ENCODE measurements at places on chromosomes 2 and 18.

- DNase-seq = peak; percentile 84
Observed at GRCh38 chr2:174341293-174341994, 6.7 kb downstream of the SP9 start.

GRCh38 chr2:145412155-145412554, 892.2 kb upstream of the ZEB2 start:
- no peak for DNase-seq

DNA sequence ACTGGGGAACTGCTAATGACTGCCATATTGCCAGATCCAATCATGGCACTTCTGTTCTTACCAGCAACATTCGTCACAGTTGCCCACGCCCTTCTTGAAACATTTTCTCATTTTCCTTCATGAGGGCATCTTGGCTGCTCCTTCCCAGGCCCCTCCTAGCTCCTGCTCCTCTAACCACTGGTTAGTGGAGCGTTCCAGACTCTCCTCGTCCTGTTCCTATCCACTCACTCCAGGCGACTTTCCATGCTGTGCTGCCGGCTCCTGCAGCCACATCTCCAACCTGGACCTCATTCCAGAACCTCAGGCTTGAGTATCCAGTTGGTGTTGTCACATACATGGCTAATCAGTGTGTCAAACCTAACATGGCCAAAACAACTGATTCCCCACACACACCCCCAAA, 1.3 kb upstream of the ADI1 start:
- no peak for DNase-seq

DNA sequence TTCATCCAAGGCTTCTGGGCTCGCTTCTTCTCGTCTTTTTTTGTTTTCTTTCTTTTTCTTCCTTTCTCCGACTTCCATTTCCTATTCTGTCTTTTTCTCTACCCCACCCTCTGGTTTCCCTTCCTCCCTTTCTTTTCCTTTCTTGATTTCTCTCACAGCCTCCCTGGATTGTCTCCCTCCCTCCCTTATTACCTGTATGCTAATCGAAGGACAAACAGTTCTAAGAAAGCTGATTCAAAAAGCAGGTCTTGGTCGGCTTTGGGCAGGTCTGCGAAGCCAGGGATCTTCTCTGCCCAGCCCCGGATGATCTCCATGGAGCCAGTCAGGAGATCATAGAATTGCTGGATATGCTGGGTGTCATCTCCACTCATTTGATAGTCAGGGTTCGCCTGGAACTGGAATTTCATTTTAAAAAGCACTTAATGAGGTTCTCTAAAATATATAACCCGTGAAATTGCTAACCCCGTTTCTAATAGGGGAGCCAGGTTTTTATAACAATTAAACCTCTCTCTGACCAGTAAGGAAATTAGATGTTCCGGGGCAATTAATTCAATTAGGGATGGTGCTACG, 5.9 kb downstream of the NR4A2 start:
- no peak for DNase-seq

GRCh38 chr2:19474128-19474527, 115.7 kb upstream of the OSR1 start:
- peak; percentile 45 for DNase-seq

DNA sequence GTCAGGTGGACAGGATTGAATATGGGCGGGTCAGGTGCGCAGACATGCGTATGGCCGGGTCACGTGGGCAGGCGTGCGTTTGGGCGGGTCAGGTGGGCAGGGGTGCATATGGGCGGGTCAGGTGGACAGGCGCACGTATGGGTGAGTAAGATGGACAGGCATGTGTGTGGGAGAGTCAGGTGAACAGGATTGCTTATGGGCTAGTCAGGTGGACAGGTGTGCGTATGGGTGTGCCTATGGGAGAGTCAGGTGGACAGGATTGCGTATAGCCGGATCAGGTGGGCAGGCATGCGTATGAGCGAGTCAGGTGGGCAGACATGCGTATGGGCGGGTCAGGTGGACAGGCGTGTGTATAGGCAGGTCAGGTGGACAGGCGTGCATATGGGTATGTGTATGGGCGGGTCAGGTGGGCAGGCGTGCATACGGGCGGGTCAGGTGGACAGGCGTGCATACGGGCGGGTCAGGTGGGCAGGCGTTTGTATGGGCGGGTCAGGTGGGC, 30.3 kb upstream of the KLF11 start:
- DNase-seq = no peak

GRCh38 chr2:169493360-169493759, 14.1 kb downstream of the BBS5 start:
- DNase-seq = no peak

- DNase-seq = no peak
Observed at GRCh38 chr2:179272406-179273192, 8.0 kb upstream of the SESTD1 start.

DNA sequence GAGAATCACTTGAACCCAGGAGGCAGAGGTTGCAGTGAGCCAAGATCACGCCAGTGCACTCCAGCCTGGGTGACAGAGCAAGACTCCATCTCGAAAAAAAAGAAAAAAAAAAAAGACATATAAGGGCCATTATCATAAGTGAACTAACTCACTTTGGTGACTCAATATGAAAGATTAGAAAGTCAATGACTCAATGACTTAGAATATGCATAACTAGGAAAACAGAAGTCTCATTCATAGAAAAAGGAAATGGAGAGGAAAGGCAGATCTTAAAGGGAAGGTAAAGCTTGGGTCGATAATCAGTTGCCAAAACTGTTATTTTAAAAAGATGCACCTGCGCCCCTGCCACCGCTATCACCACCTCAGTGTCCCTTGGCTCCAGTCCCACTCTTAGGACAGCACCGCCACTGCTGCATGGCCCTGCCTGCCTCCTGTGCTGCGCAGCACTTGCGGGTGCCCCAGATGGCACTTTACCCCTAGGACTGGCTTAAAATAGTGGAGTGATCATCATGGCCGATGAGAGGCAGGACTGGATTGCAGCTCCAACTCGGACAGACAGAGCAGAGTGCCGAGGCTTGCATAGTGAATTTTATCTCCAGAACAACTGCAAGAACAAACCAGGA, 54.7 kb downstream of the INO80D start:
- DNase-seq = no peak

- DNase-seq = no peak
Observed at GRCh38 chr2:70475266-70475665, 78.4 kb downstream of the TGFA start.

DNA sequence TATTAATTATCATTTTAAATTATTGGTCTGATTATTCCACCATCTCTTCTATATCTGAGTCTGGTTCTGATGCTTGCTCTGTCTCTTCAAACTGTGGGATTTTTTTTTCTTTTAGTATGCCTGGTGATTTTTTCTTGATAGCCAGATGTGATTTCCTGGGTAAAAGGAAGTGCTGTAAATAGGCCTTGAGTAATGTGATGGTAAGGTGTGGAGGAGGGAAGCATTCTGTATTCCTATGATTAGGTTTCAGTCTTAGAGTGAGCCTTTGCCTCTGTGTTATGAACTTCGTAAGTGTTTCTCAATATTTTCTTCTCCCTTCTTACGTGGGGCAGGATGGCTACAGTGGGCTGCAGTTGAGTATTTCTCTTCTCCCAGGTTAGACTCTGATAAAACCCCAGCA, 103.0 kb downstream of the EHBP1 start:
- DNase-seq = no peak

- no peak for DNase-seq
Observed at GRCh38 chr2:50722776-50723175, 309.2 kb downstream of the NRXN1 start.

DNA sequence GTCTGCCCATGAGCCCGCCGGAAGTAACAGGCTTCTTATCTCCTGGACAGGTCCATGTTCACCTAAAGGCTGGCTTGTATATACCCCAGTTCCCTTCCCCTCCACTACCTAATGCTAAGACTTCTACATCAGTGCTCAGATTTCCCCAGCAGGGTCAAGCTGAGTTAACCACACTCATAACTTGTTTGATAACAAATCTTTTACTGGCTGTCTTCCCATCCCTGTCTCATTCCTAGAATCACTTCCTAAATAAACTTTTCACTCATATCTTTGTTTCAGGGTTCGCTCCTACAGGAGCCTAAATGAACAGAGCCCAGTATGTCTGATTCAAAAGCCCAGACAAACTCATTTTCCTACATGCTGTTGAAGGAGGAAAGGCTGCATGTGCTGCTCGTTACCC, 94.0 kb upstream of the SOX11 start:
- DNase-seq = no peak

DNA sequence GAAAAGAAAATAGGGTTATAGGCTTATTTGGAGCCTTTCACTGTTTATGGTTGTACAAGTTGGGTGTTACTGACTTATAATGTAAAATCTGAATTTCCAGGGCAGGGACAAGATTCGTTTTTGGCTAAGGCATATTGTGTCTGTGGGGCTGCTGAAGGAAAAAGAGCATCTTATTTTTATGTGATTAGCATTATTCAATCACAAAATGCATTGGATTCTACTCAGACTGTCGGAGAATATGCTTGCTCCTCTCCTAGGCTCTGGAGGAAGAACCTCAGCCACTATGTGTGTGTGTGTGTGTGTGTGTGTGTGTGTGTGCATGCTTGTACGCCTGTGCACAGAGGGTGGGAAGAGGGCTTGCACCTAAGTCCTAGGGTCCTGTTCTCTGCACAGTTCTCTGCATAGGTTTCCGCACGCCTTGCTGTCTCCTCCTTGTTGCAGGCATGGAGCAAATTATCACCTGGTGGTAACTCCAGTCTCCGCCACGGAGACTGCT, 44.3 kb downstream of the AGAP1 start:
- no peak for DNase-seq

GRCh38 chr2:102040229-102040628, 48.5 kb downstream of the IL1R2 start:
- no peak for DNase-seq

DNA sequence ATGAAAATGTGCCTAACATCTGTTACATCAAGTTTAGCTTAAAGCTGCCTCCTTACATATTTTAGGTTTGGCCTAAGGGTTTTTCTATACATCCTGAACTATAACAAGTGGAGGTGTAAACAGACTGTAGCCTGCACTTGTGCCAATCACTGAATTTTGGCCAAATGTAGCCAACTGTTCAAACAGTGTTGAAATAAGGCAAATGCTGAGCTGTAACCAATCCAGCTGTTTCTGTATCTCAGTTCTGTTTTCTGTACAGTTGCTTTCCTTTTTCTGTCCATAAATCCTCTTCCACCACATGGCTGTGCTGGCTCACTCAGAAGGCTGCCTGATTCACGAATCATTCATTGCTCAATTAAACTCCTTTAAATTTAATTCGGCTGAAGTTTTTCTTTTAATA, 19.2 kb upstream of the CAPN13 start:
- no peak for DNase-seq

- no peak for DNase-seq
Observed at GRCh38 chr2:27707462-27708256, 44.0 kb downstream of the SLC4A1AP start.

DNA sequence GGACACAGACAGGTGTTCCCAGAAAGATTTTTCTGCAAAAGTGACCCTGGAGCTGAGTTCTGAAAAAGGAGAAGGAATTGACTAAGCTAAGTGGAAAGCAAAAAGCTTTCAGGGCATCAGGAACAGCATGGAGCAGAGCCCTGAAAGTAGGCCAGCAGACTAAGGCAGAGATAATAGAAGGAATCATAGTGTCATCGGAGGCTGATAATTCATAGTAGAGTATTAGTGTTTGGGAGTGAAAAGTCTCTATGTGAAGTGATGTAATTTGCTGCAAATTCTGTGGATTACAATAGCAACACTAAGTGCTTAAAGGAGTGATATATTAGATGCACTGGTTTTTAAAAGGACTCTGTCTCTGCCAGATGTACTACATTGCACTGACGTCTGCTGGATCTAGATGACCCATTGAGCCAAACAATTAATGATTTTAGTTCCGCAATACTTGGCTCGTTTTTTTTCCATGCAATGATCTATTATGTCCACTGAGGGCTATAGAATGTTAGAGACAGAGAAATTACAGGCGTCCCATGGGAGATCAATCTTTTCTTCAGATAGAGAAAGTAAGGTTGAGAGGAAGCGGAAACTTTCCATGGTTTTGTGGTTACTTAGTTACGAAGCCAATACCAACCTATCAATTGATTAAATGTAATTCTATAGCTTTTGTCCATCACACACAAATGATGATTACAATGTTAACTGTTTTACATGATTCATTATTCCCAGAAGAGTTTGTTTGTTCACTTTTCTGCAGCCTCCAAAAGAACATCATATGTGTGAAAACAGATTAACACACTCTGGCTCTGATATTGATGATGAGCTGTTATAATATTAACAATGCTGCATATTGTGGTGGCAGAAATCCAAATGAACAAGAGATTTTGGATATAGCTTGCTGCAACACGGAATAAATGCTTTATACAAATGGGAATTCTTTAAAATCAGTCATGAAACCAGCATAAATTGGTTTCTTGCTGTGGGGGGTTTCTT, 143.7 kb downstream of the MC4R start:
- no peak for DNase-seq

- DNase-seq = no peak
Observed at GRCh38 chr2:208827109-208827508, 420.5 kb downstream of the PTH2R start.

DNA sequence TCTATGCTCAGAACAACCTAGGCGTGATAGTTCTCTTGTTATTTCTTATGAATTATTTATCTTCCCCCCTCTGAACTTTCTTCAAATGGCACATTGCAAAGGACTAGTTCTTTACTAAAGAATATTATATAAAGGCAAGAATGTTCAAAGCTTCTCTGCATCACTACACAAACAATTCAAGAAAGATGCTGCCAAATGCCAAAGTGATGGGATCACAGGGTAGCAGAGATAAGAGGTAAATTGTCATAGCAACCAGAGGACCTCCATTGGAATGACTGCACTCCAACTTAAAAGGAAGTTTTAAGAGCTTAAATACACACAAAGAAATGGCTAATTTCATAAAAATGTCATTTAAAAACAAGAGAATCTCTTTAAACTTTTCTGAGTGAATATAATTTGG, 72.8 kb downstream of the AQP4 start:
- no peak for DNase-seq

DNA sequence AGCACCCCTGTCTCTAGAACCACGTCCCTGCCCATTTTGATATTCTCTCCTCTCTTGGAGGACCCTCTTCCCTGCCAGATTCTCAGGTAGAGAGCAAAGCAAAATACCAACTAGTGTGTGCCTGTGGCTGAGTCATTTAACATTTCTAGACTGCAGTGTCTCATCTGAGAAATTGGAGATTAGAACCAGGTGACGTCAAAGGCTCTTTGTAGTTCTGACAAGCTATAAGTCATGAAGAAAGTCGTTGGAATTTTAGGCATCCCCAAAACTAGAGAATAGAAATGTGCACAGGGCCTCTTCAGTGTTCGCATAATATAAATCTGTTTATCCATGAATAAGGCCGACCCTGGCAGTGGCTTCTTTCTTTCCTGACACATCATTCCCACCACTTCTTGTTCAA, 74.4 kb upstream of the TANC1 start:
- no peak for DNase-seq

GRCh38 chr2:76808732-76809131, 713.4 kb downstream of the LRRTM4 start:
- no peak for DNase-seq
